ENCODE measurements at places on chromosomes 2 and 18.

- DNase-seq = no peak
Observed at GRCh38 chr2:224948859-224949258, 93.4 kb downstream of the DOCK10 start.

GRCh38 chr18:23406271-23406787 is 46.8 kb upstream of the RIOK3 start:
- no peak for DNase-seq

- no peak for DNase-seq
Observed at GRCh38 chr18:52902188-52902587, 562.2 kb downstream of the DCC start.

DNA sequence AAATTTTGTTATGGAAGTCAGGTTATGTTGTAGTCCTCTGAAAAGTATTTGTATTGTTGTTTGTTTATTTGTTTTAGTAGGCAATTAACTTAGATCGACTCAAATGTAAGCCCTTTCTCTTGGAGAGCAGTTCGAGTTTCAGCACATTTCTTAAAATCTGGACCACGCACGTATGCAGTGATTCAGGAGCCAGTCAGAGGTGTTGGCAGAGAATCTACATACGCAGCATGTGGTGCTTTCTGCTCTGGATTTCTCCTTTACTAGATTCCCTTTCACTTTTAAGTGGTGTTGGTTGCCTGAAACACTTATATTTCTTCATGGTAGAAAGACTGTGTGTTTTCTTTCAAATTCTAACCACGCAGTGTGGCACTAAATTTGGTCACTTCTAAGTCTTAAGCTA is 773.9 kb upstream of the LRATD1 start:
- no peak for DNase-seq

GRCh38 chr18:12398625-12399024 is 9.1 kb upstream of the PRELID3A start:
- no peak for DNase-seq

- DNase-seq = no peak
Observed at GRCh38 chr2:56803596-56803995, 619.8 kb downstream of the CCDC85A start.

DNA sequence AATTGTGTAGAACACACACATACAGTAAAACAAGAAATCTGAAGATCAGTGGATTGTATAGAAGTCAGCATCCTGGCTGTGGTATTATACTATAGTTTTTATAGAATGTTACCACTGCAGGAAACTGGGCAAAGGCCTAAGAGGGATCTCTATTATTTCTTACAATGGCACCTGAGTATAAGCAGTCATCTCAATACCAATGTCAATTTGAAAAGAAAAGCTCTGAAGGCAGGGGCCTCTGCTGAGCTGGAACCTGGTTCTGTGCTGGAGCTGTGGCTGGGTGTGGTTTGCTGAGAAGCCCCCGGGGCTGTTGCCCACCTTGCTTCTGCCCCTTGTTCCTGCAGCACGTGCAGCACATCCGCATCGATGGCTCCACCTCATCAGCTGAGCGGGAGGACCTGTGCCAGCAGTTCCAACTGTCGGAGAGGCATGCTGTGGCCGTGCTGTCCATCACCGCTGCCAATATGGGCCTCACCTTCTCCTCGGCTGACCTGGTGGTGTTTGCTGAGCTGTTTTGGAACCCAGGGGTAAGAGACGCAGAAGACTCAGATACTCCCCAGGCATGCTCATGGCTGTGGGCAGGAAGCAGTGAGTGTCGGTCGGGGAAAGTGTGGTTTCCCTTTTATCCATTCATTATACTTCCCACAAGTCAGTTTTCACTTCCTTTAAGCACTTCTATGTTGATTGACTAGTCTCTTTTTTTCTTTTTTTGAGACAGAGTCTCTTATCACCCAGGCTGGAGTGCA is 23.5 kb upstream of the RPL37A start:
- no peak for DNase-seq

- no peak for DNase-seq
Observed at GRCh38 chr2:10655499-10656225, 34.1 kb downstream of the NOL10 start.

DNA sequence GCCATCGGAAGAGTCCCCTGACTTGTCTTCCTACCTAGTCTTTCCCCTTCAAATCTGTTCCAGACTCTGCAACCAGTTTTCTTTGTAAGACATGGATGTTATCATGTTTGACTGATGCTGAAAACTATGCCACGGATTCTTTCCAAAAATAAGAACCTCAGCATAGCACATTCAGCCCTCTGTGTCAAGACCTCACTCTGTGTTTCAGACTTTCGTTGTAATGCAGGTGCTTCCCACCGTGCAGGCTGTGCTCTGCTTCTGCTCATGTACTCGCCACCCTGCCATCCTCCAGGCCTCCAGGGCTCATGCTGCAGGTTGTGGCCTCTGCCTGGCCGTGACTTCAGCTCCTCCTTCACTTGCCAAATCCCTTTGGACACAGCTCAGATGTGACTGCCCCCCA is 347.0 kb upstream of the RAB12 start:
- no peak for DNase-seq

GRCh38 chr2:86142436-86143257 is 36.6 kb downstream of the PTCD3 start:
- DNase-seq = no peak

- no peak for DNase-seq
Observed at GRCh38 chr2:82636402-82637020, 1822.6 kb downstream of the SUCLG1 start.

- no peak for DNase-seq
Observed at GRCh38 chr2:104583811-104584210, 270.1 kb upstream of the POU3F3 start.

- no peak for DNase-seq
Observed at GRCh38 chr18:36709315-36709714, 119.5 kb downstream of the TPGS2 start.

GRCh38 chr2:71614976-71615766 is 161.8 kb downstream of the DYSF start:
- peak; percentile 9 for DNase-seq

GRCh38 chr2:201257956-201258665 is 2.2 kb upstream of the CASP8 start:
- DNase-seq = peak; percentile 80

DNA sequence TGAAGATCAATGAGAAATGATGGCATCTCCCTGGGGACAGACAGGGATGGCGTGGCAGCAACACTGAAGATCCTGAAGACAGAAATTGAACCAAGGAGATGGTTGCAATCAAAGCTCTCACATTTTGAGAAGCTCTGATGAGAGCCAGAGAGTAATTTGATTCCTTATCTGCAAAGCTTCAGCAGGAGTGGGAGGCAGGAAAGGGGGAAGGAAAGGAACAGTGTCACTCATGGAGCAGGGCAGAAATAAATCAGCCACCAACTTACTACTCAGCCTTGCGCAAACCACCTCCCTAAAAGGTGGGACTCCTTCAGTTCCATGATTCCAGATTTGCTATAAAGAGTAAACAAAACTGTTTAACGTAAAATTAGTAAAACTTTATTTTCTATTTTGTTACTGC is 119.2 kb downstream of the CACNB4 start:
- no peak for DNase-seq

DNA sequence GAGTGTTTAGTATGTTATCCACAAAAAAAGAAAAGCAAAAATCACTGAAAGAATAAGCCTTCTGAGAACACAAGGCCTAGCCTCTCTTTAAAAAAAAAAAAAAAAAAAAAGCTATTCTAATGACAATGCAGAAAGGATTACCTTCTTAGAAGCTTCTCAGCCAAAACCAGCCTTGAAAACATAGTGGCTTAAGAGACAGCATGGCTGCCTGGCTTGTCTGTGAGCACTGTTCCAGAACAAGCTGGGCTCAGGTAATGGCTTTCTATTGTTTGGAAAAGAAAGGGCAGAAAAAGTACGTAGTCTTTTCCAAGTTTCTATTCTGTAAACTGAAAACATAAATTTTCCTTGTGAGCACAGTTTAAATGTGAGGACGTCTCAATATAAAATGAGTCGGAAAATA is 119.5 kb downstream of the MAP3K20 start:
- DNase-seq = no peak

DNA sequence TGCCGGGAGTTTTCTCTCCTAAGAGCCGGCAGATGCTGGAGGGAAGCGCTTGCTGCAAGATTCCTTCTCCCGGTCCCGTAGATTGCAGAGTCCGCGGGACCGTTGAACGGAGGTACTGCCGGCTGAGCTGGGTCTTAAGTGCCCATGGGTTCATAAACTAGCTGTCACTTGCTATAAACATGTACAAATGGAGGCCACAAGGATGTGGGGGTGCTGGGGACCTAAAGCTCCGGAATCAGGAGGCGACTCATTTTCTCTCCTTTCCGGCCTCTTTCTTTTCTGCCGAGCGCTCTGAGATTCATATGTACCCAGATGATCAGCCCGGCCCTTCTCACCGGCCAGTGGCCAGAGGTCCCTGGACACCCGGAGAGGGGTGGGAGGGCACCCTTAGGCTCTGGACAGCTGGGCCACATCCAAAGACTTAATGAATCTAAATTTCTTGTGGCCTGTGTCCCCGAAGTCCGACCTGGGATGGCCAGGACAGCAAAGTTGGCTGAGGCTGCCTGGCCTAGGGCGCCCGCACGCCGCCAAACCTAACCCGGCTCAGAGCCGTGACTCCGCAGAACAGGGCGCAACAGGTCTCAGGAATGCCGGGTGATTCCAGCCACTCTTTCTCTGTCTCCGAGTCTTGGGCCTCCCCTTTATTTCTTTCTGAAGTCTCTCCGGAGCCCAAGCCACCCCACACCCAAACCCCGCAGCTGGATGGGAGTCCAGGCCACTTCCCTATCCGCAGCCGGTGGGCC is 2.4 kb upstream of the PAX3 start:
- DNase-seq = no peak

Data from activated CD8-positive, alpha-beta memory T cell treated with anti-CD3 and anti-CD28 coated beads, Interleukin-2, amount 50 U/mL, for 4 hours (primary cell).